Glomerular endothelial cell (primary cell): ENCODE measurements at places on chromosomes 2 and 18.

DNA sequence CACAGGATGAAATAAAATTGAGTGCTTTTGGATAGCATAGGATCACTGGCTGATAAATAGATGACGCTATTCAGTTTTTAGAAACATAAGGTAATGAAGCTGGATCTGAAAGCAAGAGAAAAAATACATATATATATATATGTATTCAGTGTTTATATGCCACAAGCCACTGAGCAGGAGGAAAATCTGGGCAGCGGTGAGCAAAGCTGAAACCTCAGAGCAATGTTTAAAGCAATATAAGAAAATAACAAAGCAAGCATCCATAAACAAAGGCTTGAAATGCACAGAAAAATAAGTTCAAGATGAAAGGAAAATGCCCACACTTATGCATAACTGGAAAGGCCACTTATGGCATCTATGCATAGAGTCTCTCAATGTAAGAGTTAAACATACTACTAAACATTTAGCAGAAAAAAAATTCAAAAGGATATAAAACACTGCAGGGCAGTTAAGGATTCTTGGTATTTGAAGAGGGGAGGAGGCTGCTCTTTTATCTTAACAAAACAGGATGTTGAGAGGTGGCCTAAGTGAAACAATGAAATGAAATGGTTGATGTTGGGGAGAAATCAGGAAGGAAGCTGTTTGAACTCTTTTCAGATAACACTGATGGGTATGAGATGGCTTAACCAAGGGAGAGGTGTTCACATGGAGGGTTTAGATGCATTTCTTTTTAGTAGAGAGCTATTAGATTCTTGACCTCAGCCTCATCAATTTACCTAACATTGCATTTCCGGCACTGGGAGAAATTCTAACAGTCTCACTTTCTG, 129.1 kb downstream of the ARHGAP15 start:
- DNase-seq, result no peak

DNA sequence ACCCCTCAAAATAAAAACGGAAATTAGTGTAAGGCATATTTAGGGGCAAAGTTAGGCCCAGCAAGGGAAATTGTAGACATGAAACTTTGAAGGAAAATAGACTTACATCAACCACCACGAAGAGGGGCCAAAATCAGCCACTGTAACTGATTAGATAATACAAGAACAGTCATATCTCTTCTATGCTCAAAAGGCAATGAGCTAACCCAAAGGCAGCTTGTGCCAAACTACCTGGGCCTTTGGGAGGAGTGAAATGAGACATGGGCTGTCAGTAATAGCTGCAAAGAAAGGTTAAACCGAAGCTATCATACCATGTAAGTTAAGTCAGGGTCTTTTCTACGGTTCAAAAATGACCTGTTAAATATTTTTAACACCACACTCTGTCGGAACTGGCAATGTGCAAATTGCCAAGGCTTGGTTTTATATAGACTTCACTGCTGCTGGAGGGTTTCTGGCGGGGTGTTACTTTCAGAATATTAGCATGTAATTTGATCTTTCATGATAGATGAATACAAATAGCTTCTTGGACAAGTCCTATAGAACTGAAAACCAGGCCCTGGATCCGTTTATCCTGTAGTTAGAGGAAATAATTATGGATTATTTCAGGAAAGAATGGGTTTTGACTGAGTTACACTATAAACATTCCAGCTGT, 69.6 kb downstream of the ACVR1 start:
- no peak for DNase-seq

DNA sequence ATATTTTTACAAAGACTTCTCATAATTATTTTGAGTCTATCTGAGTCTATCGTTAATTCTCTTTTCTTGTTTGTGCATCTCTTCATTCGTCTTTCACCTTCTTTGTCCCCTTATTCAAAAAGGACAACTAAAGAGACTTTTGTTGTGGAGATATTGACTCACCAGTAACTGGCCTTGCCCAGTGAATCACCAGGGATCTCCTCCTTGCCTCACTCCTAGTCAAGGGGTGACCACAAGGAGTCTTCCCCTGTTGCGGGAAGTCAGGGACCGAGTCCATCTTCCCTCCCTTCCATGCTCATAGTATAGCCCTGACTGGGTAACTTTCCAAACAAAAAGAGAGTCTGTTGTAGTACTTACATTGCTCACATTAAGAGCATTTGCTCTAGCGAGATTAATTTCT, 158.9 kb downstream of the NEB start:
- no peak for DNase-seq

DNA sequence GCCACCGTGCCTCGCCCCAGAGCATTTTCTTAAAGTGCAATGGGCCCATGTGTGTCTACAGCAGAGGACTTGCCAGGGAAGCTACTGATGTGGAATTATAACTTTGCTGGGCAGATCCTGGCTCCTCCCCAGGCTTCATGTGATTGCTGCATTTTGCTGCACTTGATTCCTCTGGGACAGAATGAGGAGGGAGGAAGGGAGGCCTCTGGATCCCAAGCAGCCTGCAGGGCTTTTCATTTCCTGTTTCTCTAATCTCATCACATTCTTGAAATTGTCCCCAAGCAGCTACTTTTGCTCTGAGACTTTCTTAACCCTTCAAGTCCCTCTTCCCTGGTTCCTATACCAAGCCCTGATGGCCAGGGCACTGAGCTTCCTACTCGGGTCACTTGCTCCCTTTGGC, 134.4 kb upstream of the SEC11C start:
- no peak for DNase-seq

DNA sequence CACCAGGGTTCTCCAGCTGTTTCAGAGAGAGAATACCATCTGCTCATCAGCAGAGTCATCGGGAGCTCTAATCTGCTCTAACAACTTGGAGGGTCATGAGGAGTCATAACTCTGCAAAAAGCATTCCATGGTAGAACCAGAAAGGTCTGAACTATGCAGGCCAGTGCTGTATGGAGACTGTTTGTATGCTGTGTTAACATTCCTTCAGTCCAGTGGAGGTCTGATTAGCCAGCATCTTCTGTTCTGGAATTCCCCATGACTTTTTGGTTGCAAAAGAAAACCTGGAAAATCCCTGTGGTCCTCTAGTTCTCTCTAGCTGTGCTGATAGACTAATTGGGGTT, 9.4 kb upstream of the ITGB6 start:
- DNase-seq, result no peak

GRCh38 chr18:60570172-60570571, 197.6 kb upstream of the MC4R start:
- no peak for DNase-seq

DNA sequence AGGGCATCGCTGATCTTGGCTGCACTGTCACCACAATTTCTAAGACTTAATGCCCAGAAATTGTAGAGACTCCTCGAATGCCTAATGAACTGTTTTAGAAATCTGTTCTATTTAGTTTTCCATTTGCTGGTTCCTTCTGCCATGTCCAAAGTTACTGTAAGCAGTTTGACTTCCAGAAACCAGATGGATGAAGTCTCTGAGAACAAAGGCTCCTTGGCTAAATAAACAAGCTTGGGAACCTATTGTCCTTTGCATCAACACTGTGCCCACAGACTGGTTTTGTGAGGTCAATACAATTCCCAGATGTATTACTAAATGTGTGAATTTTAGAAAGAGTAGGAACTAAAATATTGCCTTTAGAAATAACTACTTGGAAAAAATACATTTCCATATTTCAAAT, 600.2 kb downstream of the NYAP2 start:
- no peak for DNase-seq

DNA sequence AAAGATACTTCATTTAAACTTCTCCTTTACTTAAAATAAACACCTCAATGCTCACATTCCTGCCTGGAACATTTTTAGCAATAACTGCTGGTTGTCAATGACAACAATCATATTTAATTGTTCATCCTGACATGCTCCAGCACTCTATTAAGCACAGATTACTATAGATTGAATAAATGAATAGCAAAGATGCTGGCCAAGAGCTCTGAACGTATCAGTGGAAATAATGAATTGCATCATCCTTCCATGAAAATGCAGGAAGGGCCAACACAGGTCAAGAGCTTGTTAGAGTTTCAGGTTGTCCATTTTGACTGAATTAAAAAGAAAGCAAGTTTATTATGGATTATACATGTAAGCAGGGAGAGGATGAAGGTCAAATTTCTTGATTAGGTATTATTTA, 994.0 kb downstream of the TSN start:
- no peak for DNase-seq

DNA sequence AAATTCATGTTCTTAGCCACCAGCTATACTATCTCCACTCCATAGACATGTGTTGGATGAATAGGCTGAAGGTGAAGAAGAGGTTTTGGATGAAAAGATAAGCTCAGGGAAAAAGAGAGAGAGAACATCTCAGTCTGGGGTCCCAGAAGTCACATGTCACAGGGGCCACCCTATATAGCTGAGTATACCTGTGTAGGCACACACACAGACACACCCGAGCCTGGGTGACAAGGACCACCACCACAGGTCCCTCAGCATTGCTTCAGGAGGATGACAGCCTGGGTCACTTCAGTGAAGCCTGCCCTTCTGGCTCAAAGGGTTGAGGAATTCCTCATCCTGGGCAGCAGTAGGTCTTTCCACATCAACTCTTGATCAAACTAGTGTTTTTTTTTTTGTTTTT, 56.2 kb downstream of the POLR1A start:
- no peak for DNase-seq

- no peak for DNase-seq
These were observed 28.4 kb upstream of the PUM2 start for GRCh38 chr2:20378891-20379519.

DNA sequence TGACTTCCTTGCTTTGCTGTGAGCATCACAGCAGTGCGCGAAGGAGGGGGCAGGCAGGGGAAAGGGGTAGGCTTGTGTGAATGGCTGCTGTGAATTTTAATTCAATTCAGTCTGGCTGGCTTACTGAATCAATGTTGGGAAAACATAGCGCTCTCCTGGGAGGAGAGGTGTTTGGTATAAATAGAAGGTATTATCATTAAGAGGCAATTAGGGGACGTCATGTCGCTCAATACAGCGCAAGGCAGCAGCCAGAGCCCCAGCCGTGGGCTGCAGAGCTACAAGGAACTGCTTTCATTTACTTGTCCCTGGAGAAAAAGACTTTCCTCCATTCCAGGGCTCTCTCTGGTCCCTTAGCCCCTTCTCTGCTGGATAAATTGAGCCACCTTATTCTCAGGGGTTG, 181.4 kb upstream of the MSH6 start:
- DNase-seq, result no peak

- no peak for DNase-seq
These were observed 96.9 kb upstream of the NABP1 start for GRCh38 chr2:191581003-191581402.

- DNase-seq, result no peak
These were observed 21.2 kb upstream of the NTSR2 start for GRCh38 chr2:11691076-11691660.

DNA sequence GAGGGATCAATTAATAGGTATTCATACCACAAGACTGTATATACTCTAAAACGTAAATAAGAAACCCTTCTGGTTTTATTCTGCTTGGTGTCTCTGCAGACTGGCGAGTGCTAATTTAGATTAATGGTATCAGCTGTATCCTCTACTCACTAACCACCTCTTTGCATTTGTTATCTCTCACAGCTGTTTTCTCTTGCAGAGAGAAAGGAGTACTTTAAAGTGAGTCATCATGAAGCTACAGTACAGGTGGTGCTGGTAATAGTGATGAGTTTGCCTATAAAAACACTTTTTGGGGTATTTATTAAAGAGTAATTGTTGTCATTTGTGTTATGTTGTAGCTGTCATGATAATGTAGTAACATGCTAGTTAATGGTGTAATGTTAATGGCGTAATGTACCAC, 147.7 kb downstream of the NETO1 start:
- no peak for DNase-seq

GRCh38 chr2:138507267-138507666, 5.7 kb downstream of the SPOPL start:
- no peak for DNase-seq

- DNase-seq, result peak; percentile 54
These were observed 28.9 kb downstream of the PXDN start for GRCh38 chr2:1715184-1716013.

DNA sequence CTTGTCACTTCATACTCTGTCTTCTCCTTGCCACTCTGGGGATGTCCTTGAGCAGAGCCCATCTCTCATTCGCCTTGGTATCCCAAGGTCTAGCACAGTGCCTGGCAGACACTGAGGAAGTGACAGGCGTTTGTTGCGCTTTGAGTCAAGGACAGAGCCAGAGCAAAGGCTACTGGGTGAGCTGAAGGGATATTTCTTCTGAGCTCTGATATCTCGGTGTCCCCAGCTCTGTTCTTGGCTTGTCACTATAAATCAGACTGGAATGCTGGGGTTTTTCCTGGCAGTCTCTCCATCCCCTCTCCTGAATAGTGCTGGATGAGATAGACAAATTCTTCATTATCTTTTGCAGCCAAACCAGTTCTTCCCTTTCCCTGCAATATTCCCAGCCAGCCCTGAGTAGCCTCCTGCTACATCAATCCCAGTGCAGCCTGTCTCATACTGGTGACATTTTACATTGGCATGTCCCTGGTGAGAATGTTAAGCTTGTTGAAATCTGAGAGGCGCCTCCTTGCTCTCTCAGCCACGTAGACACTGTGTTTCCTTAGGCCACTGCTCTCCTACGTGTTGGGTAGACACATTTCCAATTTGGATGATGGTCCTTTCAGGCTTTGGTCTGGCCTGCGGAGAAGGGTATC, 61.7 kb downstream of the CTIF start:
- DNase-seq, result no peak

- no peak for DNase-seq
These were observed 68.4 kb upstream of the STAM2 start for GRCh38 chr2:152243761-152244640.

GRCh38 chr2:102703748-102704147, 58.1 kb upstream of the TMEM182 start:
- DNase-seq, result no peak

GRCh38 chr2:188599140-188599539, 307.5 kb downstream of the GULP1 start:
- no peak for DNase-seq

DNA sequence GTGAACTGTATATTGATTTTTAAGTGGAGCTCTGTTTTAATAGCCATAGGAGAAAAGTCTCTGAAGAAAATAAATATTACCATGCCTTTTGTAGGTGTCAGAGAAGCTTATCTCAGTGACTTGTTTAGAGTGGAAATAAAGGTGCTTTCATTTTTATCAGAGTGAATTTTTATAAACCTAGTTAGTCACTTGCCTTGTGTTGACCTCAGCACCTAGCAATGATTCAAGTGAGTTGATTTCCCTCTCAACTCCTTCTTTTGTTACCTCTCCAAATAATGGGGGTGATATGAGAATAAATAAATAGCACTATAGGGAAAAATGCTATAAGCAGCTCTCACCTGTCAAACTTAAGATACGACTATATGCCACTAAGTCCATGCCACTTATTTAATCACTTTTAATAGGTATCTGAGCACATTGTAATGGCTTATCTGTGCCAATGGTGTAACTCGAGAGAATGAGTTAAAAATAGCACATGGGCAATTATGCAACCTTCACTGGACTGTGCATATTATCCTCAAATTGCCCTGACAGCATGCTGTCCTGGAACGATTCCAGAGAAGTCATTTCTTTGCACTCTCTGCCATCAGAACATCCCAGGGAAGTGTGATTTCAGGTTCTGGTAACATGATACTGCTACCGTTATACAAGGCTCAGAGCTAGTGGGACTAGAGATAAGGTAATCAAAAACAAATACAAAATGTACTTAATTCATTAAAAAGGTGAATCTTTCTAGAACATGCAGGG, 290.8 kb downstream of the CCDC85A start:
- DNase-seq, result no peak

GRCh38 chr2:105712166-105712915, 32.4 kb upstream of the NCK2 start:
- no peak for DNase-seq

- DNase-seq, result no peak
These were observed 498.3 kb upstream of the SYT4 start for GRCh38 chr18:43775591-43775990.

- no peak for DNase-seq
These were observed 117.8 kb downstream of the ATL2 start for GRCh38 chr2:38259311-38259710.

GRCh38 chr18:31317860-31318259, at the start of gene DSG1:
Gene DSG1 (plus strand): TSS chr18:31318160. CDS start chr18:31318301, 141 bp downstream.
- DNase-seq, result no peak
